ENCODE measurements at places on chromosomes 11 and 22.

DNA sequence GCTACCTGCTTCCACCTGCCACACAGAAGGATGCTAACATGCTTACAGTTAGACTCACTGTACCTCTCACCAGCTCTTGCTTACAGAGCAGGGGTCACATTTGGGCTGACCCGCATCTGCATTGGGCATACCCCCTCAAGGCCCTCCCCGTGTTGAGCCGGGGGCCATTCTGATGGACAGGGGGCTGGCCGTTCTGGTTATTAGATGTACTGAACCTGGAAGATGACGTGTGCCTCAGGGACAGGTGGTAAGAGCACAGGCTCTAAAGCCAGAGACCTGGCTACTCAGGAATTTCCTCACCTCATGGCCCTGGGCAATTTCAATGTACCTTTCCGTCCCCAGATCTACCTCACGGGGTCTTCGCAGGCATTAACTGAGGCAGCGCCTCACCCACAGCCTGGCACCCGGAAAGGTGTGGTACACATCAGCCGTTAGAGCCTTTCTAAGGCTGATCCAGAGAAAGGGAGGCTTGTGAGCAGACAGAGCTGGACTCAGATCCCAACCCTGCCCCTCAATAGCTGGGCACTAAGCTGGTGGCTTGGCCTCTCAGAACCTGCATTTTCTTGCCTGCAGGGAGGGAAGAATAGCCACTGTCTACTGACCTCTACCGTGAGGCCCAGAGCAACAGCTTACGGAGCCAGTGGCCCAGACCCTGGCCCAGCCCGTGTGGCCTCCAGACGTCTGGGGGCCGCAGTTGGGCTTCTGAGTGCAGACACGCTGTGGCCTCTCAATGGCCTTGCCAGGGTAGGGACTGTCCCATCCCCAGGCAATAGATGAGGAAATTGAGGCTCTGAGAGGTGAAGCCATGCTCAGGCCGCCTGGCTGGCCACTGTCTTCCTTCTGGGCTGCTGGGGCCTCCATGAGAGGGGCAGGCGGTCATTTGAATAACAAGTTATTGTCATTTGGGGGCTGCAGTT, 100.6 kb downstream of the MORC2 start:
- DNase-seq, result no peak

DNA sequence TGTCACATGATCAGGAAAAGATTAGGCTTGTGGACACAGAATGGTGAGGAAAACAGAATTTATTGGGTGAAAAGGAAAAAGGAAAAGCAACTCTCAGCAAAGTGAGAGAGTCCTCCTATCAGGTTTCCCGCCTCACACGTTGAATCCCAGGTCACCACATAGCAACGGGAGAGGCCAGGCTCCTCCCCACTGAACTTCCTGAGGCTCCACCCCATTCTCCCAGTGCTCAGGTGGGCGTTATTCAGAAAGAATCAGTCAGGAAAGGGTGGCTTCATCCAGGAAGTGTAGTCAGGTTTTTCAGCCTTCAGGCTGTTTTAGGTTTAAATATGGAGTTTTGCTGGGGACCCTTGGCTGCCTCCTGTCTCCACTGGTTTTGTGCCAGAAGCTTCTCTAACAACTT, 66.9 kb downstream of the SPON1 start:
- no peak for DNase-seq

DNA sequence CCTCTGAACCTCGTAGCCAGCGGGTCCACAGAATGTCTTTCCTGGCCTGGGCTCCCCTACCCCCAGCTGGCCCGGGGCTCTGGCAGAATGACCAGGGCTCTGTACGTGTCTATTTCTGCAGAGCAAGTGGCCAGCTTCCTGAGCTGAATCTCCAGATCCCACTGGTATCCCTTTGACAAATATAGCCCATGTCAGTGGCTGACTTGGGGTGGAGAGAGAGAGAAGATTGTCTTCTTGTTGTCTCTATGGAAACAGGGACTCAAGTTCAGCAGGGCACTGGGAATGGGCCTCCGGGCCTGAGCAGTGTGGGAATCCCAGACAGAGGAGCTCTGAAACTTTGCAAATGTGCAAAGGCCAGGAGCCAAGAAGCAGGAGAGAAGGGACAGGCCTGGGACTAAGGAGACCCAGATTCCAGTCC, 33.9 kb downstream of the ANO1 start:
- no peak for DNase-seq

DNA sequence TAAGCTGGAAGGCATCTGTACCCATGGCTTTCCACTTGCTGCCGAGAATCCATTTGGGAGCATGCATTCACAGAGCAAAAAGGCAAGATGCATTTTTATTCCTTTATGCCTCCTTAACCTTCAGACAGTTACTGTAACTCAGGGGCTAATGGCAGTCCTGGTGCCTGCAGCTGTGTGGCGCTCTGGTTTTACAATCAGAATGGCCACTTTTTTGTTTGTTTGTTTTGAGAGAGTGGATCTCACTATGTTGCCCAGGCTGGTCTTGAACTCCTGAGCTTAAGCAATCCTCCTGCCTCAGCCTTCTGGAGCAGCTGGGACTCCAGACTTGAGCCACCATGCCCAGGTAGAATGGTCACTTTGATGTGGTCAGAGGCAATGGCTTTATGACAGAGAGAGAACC, 101.8 kb downstream of the NAV2 start:
- no peak for DNase-seq

- no peak for DNase-seq
Observed at GRCh38 chr11:33207408-33207985, 46.2 kb upstream of the CSTF3 start.

GRCh38 chr11:106959800-106960199, 58.5 kb downstream of the GUCY1A2 start:
- peak; percentile 64 for DNase-seq

Data from AG04449 (cell line).